ENCODE measurements at places on chromosomes 2 and 18.

- H3K27ac ChIP-seq: peak overlapping the region; percentile 25
- peaks cover 2% of the 10 kb centered on the region for H3K27me3 ChIP-seq
- DNase-seq: no peak
- H3K4me1 ChIP-seq: peaks cover 27% of the 10 kb centered on the region
- H3K36me3 ChIP-seq: peaks cover 6% of the 10 kb centered on the region
These were observed 277.0 kb downstream of the NEDD4L start for GRCh38 chr18:58320907-58321561.

GRCh38 chr2:73018188-73018825 is 53.2 kb downstream of the SFXN5 start:
- H3K36me3 ChIP-seq: peaks cover 20% of the 10 kb centered on the region
- no peak overlapping the region for H3K4me3 ChIP-seq
- H3K27ac ChIP-seq: no peak overlapping the region
- H3K27me3 ChIP-seq: no peaks in the 10 kb centered on the region
- peaks cover 48% of the 10 kb centered on the region for H3K4me1 ChIP-seq

GRCh38 chr2:109736177-109736827 is 57.8 kb upstream of the RGPD5 start:
- peaks cover 5% of the 10 kb centered on the region for H3K27me3 ChIP-seq
- H3K36me3 ChIP-seq: no peaks in the 10 kb centered on the region
- peak overlapping the region; percentile 44 for H3K4me3 ChIP-seq
- H3K27ac ChIP-seq: no peak overlapping the region

- peaks cover 74% of the 10 kb centered on the region for H3K4me1 ChIP-seq
- no peaks in the 10 kb centered on the region for H3K36me3 ChIP-seq
- peak overlapping the region; percentile 60 for H3K27ac ChIP-seq
These were observed 75.0 kb upstream of the ID2 start for GRCh38 chr2:8606649-8607550.

- H3K4me3 ChIP-seq: no peak overlapping the region
- peaks cover 17% of the 10 kb centered on the region for H3K4me1 ChIP-seq
- DNase-seq: no peak
- no peaks in the 10 kb centered on the region for H3K36me3 ChIP-seq
- H3K27me3 ChIP-seq: peaks cover 17% of the 10 kb centered on the region
- no peak overlapping the region for H3K27ac ChIP-seq
These were observed 170.9 kb downstream of the INHBB start for GRCh38 chr2:120516679-120517314.

- H3K4me1 ChIP-seq: no peaks in the 10 kb centered on the region
- no peaks in the 10 kb centered on the region for H3K36me3 ChIP-seq
- DNase-seq: no peak
- no peak overlapping the region for H3K27ac ChIP-seq
- H3K27me3 ChIP-seq: no peaks in the 10 kb centered on the region
- H3K4me3 ChIP-seq: no peak overlapping the region
These were observed 439.2 kb upstream of the ACVR2A start for GRCh38 chr2:147405651-147406050.

- no peak overlapping the region for H3K27ac ChIP-seq
- no peak overlapping the region for H3K4me3 ChIP-seq
- no peak for DNase-seq
- no peaks in the 10 kb centered on the region for H3K27me3 ChIP-seq
- H3K36me3 ChIP-seq: no peaks in the 10 kb centered on the region
These were observed 63.2 kb downstream of the PLCL1 start for GRCh38 chr2:197867624-197868023.

GRCh38 chr2:234670806-234671205 is 173.9 kb upstream of the ARL4C start:
- no peak for DNase-seq
- H3K4me3 ChIP-seq: no peak overlapping the region
- peaks cover 64% of the 10 kb centered on the region for H3K4me1 ChIP-seq
- peaks cover 6% of the 10 kb centered on the region for H3K36me3 ChIP-seq

Measured in HFFc6 (cell line).